ENCODE measurements at places on chromosomes 1 and 21. TPM values are rescaled to one million over a fixed set of nuclear protein-coding genes. Genes with fewer than 3 reads are reported as not detected.

The HORMAD1 gene
- total RNA-seq = 0.22 TPM

The DNAI4 gene
- total RNA-seq = 10.2 TPM

DNA sequence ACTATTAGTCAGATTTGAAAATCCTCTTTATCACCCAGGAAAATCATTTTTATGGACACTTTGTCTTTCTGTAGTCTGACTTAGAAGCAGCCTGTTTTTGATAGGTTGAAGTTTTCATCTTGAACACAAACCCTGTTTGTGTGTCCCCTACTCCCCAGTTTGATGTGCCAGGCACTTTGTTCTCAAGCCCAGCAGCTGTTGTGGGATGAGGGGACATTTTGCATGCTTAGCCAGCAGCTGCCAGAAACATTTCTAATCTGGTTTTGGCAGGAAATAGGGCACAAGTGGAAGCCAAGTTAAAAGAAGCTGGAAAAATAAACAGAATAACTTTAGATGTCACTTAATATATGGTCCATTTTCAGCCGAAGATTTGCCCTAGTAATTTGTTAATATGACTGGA lies 29.9 kb downstream of the ACTN2 start:
- DNase-seq = no peak

DNA sequence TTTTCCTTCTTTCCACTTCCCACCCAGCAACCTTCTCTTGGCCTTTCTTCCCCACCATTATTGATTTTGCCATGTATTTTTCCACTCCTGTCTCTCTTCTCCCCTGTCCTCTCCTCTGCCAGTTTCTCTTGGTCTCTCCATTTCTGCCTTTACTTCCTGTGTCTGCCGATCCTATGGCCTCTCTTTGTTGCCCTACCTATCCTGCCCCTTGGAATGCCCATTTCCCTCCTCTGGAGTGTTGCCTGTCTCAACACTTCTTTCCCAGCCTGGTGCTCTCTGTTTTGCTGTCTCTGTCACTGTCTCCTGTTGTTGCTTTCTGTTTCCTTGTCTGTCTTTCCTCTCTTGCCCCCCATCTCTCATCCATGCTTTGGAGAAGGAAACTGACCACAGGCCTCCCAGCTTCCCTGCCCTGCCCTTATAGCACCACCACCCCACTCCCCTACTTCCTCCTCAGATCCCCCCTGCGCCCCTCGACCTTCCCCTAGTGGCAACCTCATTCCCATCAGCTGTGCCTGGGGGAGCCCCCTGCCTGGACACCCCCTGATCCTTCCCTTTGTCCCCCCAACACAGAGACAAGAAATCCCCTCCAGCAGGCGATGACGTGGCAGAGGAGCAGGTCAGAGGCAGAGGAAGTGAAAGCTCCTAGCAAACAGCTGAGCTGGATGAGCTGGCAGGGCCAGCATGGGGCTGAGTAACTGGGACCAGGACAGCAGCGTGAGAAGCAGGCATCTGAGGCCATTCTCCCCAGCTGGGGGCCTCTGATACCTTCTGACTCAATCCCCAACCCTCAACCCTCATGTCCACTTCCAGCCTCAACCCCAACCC lies 6.6 kb upstream of the ETV3L start:
- DNase-seq = no peak

- DNase-seq = no peak
These were observed 81.5 kb downstream of the NDUFS5 start for GRCh38 chr1:39107341-39108290.

- DNase-seq = no peak
These were observed 1.1 kb upstream of the EPS8L3 start for GRCh38 chr1:109764561-109765482.

DNA sequence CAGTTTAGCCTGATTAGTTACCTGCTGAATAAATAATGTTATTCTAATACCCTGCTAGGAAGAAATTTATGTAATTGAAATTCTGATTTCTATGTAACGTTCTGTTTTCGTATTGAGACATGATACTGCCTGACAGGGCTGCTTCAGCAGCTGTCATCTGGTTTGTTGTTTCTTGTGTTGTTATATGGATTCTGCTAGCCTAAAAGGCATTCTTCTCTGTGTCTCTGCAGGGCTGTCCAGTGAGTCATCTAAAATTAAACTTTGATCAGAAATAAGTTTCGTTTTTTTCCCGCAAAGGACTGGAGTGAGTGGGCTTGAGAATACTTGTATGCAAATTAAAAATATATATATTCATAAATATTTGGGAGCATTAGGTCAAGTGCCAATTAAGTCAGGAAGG lies 93.0 kb downstream of the DYRK1A start:
- DNase-seq = no peak

DNA sequence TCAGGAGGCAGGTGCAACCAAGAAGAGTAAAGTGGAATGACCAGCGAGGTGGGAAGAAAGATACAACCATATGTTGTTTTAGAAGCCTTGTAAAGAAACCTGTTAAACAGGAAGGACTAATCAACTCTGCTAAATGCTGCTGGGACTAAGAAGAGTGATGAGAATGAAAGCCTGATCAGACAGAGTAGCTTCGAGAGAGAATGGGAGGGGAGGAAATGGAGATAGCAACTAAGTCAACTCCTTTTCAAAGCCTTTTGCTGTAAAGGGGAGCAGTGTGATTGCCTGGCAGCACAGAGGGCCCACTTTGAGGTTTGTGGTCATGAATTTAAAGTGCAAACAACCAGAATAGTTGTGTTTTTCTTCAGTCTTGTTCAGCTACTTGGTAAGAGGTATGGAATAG lies 31.4 kb downstream of the SLC30A7 start:
- no peak for DNase-seq

- DNase-seq = no peak
These were observed 147.8 kb downstream of the TENT5C start for GRCh38 chr1:117753652-117754051.
